ENCODE measurements at places on chromosomes 12 and 14.

DNA sequence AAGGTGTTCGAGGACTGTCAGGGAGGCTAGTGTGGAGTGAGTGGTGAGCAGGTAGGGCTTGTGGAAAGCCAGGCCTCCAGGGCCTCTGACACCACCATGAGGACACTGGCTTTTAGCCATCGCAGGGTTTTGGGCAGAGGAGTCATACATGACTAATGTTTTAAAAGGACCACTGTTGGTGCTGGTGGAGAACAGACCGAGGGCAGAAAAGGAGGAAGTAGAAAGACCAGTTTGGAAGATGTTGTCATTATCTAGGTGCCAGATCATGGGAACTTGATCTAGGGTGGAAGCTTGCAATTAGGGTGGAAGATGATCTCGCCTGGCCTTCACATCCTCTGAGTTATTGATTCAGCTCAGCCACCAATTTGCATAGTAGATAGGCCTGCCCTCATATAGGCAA, 144.2 kb downstream of the C12orf75 start:
- DNase-seq = no peak

DNA sequence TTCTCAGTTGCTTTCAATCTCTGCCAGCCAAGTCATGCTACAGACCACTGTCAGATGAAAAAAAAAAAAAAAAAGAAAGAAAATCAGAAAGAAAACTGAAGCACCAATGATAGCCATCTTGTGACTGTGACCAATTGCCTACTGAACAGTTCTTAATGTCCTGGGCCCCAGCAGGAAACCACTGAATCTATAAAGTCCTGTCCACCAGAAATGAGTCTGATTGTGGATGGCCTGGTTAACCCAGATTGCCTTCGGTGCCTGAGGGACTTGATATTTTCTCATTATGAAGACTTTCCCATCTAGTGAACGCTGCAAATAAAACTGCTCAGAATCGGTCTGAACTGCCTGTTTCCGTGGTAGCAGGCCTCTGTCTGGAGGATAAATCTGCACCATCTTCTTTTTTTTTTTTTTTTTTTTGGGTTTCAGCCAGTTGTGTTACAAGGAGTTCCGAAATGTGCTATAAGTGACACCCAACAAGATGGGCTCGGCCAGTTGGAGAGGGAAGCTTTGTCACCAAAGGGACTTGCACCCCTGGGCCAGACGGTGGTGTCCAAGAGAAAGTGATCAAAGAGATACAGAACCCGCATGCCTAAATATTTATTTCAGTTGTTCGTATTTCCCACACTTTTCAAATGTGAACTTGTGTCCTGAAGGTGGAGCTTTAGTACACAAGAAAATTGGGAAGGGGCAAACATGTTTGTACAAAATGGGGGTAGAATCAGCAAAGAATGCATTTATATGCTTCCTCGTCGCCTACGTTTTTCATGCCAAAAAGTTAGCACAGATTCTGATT, 3.0 kb upstream of the PLXNC1 start:
- DNase-seq = no peak

- DNase-seq = no peak
These were observed 133.9 kb downstream of the RFLNA start for GRCh38 chr12:124428792-124429281.

DNA sequence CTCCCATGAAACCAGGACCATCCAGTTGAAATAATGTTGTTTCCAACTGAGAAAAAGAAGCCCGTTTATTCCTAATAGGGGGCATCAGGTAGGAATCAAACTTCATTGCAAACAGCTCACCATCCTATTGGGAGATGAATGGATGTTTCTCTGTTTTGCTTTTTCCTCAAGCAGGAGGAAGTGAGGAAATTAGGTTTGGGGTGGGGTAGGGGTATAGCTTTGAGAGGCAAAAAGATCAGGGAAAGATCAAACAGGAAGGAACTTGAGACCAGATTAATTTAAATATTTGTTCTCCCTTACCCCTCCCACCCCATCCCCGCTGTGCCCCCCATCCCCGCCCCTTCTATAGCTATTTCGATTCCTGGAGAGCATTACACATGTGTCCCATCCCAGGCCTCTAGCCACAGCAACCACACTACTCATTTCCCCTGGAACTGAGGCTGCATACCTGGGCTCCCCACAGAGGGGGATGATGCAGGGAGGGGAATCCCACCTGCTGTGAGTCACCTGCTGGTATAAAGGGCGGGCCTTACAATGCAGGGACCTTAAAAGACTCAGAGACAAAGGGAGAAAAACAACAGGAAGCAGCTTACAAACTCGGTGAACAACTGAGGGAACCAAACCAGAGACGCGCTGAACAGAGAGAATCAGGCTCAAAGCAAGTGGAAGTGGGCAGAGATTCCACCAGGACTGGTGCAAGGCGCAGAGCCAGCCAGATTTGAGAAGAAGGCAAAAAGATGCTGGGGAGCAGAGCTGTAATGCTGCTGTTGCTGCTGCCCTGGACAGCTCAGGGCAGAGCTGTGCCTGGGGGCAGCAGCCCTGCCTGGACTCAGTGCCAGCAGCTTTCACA, at the start of gene IL23A:
Gene IL23A, plus strand, starts transcription at position 577 of the 850 bp plus-strand sequence. Its CDS starts 161 bp downstream, at position 738.
- peak; percentile 86 for DNase-seq

DNA sequence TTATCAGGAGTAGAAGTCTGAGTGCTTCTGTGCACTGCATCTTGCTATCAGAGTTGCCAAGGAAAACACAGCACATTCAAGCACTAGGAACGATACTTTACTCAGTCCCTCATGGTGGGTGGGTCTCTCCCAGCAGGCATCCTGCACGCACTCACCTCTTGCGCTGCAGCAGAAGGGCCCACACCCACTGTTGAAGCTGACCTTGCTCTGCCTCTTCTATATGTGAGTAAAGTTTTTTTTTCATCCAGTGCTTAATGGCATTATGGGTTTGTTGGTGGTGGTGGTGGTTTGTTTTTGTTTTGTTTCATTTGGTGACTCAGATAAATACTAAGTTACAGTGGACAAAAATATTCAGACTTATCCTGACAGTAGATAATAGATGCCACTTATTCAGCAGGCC, 348.5 kb downstream of the EGLN3 start:
- no peak for DNase-seq

GRCh38 chr14:24439830-24440605, 2.6 kb downstream of the SDR39U1 start:
- no peak for DNase-seq

GRCh38 chr14:24130717-24131548, 474 bp downstream of the FITM1 start:
- no peak for DNase-seq

- no peak for DNase-seq
These were observed 20.0 kb upstream of the BCL7A start for GRCh38 chr12:122001466-122002209.

GRCh38 chr14:85471744-85472143, 58.2 kb upstream of the FLRT2 start:
- DNase-seq = no peak

DNA sequence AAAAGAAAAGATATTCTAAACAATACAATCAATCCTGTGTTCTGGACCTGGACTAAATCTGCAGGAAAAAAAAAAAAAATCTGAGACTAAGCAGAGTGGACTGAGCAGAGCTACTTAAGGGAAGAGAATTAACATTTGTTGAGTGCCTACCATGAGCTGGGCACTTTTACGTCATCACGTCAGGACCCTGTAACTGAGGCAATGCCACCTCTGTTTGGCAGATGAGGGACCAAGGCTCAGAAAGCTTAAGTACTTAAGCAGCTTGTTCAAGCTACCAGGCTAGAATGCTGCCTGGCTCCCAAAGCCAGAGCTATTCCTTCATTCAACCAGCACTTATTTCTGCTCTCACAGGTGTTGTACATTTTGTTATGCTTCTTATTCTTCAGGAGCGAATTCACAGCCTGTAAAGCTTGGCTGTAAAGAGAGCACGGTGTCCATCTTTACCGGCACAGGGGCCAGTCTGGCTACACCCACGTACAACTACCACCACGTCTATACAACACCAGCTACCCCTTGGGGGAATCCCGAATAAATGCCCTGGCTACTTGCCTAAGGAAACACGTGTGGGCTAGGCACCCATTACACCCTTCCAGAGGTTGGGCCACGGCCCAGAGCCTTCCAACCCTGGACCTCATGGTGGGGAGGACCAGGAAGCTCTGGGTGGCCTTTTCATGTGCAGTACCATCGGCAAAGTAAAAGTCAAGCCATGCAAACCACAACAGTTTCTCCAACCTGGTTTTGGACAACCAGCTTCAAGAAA, 27.0 kb downstream of the TMCC3 start:
- no peak for DNase-seq

DNA sequence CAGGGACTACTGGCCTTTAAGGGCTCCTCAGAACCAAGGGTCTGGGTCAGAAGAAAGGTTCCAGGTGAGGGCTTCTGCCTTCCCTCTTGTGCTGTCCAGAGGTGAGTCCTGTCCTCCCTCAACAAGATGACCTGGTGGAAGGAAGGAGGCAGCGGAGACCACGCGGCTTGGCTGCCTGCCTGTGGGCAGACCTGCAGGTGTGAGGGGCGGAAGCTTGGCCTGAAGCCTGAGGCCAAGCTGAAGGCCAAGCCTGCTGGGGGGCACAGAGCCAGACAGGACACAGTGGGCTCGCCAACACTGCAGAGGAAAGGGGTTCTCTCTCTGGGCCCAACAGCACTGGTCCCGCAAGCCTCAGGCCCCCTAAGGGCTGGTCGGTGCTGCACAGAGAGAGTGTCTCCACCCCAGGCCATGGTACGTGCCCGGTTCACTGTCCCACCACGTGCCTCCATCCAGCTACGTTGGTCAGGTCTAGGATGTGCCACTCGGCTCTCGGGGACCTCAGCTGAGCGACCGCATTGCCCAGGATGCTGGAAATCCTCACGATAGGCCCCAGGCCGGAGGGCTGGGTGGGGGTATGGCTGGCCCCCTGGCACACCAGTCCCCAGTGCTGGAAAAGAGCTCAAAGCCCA, 170.0 kb upstream of the PRMT8 start:
- no peak for DNase-seq

DNA sequence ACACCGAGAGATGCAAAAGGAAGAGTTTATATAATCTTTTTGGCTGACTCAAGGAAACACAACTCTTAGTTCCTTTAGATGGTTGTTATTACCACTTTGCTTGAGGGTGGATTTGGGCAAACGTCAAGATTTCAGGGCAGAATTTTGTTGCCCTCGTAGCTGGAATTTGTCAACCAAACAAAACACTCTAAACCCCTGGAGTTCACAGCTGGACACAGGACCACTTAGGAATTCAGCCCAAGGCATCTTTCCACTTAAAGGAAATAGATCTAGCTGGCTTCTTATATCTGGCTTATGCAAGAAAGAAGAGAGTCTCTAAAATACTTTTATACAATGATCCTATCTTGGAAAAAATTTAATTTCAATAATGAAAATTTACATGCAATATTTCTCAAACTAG, 237.8 kb upstream of the LRIG3 start:
- no peak for DNase-seq

- DNase-seq = no peak
These were observed 35.8 kb downstream of the FBXO34 start for GRCh38 chr14:55306938-55307589.

- peak; percentile 50 for DNase-seq
These were observed at the start of gene TMEM63C for GRCh38 chr14:77181603-77182437. Gene TMEM63C, plus strand, starts transcription at chr14:77181798. Its CDS starts 37,016 bp downstream, at chr14:77218814.

DNA sequence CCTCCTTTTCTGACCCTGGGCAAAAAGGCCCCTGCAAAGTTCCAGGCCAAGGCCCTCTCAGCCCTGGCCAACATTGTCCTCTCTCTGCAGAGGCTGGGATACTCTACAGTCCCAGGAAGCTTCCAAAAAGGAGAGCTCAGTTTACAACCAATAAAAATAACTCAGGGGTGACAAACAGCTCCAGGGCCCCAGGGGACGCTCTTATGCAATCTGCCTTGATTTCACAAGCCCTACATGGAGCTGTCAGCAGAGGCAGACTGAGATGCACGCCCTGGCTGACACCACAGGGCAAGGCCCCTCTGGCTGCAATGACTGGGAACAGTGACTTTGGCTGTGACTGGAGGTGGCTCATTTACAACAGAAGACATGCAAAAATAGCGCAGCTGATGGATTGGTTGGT, 129.0 kb upstream of the MED13L start:
- DNase-seq = no peak

GRCh38 chr12:113772505-113773030, 193.6 kb downstream of the RBM19 start:
- no peak for DNase-seq

DNA sequence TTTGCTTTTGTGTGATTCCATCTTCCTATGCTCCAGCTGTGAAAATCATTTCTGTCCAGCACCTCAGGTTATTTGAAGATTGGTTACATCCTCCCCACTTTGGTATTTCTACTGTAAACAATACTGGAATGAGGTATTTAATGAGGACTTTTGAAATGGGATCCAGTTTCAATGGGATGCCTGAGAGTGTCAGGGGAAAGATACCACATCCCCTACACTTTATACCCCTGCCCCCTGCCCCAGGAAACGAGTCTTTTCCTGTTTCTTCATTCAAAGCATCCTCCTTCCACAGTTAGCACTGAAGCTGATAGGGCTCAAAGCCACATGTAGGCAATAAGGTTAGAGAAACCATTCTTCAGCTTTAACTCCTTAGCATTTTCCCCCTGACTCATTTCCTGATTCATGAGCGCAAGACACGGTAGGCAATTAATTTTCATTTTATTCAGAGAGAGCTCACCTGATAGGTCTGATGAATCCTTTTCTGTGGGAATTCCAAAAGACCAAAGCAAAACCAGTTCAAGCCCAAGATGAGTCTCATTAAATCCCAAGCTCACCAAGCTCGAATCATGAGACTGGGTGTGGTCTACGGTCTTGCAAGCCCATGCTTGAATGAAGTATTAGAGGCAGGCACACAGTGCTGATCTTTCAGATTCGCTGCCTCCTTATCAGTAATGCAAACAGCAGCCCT, 143.6 kb upstream of the CRY1 start:
- no peak for DNase-seq

GRCh38 chr14:66119606-66120231, 366.5 kb upstream of the CCDC196 start:
- no peak for DNase-seq

GRCh38 chr12:54016051-54016450, 7.3 kb downstream of the HOXC8 start:
- no peak for DNase-seq

- DNase-seq = no peak
These were observed 3.6 kb downstream of the TNFAIP2 start for GRCh38 chr14:103126873-103127304.

- no peak for DNase-seq
These were observed 23.4 kb upstream of the EML1 start for GRCh38 chr14:99769799-99770198.

DNA sequence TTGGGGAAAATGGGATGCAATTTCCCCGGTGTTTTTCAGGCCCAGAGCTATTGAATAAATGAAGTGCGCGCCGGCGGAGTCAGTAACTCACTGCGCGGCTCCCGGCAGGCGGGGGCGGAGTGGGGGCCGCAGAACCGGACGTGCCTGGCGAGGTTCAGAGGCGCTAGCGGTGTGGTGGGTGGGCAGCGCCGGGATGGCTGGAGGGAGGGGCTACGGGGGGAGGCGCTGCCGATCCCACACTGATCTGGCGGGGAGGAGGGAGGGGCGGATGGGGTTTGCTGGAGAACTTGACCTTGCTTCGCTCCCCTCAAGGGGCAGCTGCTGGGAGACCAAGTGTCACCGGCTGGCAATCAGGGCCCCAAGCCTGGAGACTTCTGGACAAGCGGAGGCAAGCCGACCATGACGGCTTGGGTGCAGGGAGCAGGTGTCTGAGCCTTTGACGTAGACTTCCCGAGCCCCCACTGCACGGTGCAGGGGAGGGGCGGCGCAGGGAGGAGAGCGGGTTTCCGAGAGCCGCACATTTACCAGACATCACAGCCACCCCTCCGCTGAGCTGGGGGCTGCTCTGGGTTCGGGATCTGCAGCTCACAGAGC, 174.1 kb upstream of the RTL1 start:
- no peak for DNase-seq

Data from stimulated activated CD4-positive, alpha-beta T cell treated with anti-CD3 and anti-CD28 coated beads, Interleukin-15, amount 100 ng/mL, for 48 hours (primary cell).